IMR-90 (cell line): ENCODE measurements at places on chromosomes 3 and 15. TPM values are rescaled to one million over a fixed set of nuclear protein-coding genes. Genes with fewer than 3 reads are reported as not detected.

The USP4 gene
- total RNA-seq, result 28.6 and 29.9 TPM in 2 replicates

The ZNF774 gene
- 1.1 TPM in 2 replicates for total RNA-seq

The KCNMB3 gene
- total RNA-seq, result 0.72 and 0.83 TPM in 2 replicates

The GPR176 gene
- total RNA-seq, result 194 and 246 TPM in 2 replicates

The WDR93 gene
- not detected in 2 replicates for total RNA-seq

The MGLL gene
- 23.6 and 23.7 TPM in 2 replicates for total RNA-seq

The SLC2A2 gene
- not detected in 2 replicates for total RNA-seq

The CHRNA3 gene
- not detected in 2 replicates for total RNA-seq

The ISG20 gene
- 0.72 and 1.1 TPM in 2 replicates for total RNA-seq

The PRSS50 gene
- not detected in 2 replicates for total RNA-seq

The ADGRG7 gene
- total RNA-seq, result not detected in 2 replicates

The SNTN gene
- total RNA-seq, result not detected in 2 replicates

The HDC gene
- total RNA-seq, result not detected in 2 replicates

The SPTSSB gene
- not detected in 2 replicates for total RNA-seq

The SOX14 gene
- total RNA-seq, result not detected in 2 replicates

The KBTBD13 gene
- not detected in 2 replicates for total RNA-seq

The CFAP20DC gene
- 1.6 and 2.8 TPM in 2 replicates for total RNA-seq

The KLHL40 gene
- not detected in 2 replicates for total RNA-seq

The IQCB1 gene
- 18.3 and 26.4 TPM in 2 replicates for total RNA-seq

The C3orf85 gene
- not detected in 2 replicates for total RNA-seq

The ESYT3 gene
- under 0.01 TPM in 2 replicates for total RNA-seq

The SPINK8 gene
- total RNA-seq, result not detected in 2 replicates

The TEX55 gene
- not detected in 2 replicates for total RNA-seq

The CCDC39 gene
- not detected in 2 replicates for total RNA-seq

The PPP1R14D gene
- not detected in 2 replicates for total RNA-seq

The CLDN1 gene
- 4.7 and 7.2 TPM in 2 replicates for total RNA-seq

The UCN2 gene
- 0.54 and 0.56 TPM in 2 replicates for total RNA-seq

The CHRM5 gene
- under 0.01 TPM in 2 replicates for total RNA-seq

The SEMA6D gene
- total RNA-seq, result 17.4 and 18.3 TPM in 2 replicates

The IQCF5 gene
- total RNA-seq, result not detected in 2 replicates

The LSAMP gene
- total RNA-seq, result 7.9 and 8.1 TPM in 2 replicates

The COL6A5 gene
- not detected in 2 replicates for total RNA-seq

The CMTM8 gene
- total RNA-seq, result not detected in 2 replicates

The PLAAT1 gene
- 0.54 and 0.56 TPM in 2 replicates for total RNA-seq

The MME gene
- total RNA-seq, result 19.4 and 22.8 TPM in 2 replicates
